Posterior cingulate gyrus (tissue), 11 donors: ENCODE measurements at places on chromosomes 7 and 10.

GRCh38 chr7:6647541-6647940 is 10.4 kb downstream of the ZNF316 start:
- no peak for DNase-seq

GRCh38 chr10:70738006-70738760 is 47.0 kb downstream of the TBATA start:
- DNase-seq: peak; percentile 26

GRCh38 chr7:82172017-82172416 is 271.6 kb downstream of the CACNA2D1 start:
- no peak for DNase-seq

GRCh38 chr10:92241158-92241500 is 49.7 kb downstream of the CPEB3 start:
- no peak for DNase-seq

- DNase-seq: no peak
Observed at GRCh38 chr7:131424219-131424822, 96.6 kb downstream of the MKLN1 start.

DNA sequence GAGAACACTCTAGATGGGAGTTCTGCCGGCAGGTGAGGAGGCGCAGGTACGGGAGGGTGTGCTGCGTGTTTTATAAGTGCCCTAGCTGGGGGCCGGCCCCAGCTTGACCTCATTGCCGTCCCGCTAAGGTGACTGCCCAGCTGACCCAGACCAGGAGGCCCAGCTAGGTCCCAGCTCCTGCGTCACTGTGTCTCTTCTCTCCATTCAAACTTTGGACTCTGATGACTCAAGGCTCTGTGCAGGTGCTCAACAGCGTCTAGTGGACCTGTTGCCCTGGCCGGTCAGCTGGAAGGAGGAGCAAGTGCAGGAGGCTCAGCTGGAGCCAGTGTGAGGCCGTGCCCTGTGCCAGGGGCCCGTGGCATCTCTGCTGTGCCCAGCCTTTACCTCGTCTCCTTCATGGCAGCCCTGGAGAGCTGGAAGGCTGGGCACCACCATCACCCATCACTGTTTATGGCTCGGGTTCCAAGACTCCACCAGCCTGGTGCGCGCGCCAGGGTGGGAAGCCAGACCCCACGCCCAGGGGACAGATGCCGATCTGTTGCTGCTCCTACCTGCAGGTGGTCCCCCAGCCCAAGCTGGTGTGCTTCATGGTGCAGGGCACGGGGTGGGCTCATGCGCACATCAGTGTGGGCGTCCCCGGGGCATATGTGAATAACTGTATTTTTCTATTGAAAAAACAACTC is 14.6 kb downstream of the LHPP start:
- no peak for DNase-seq

- no peak for DNase-seq
Observed at GRCh38 chr10:112374724-112375541, 1.0 kb downstream of the ACSL5 start.

- DNase-seq: no peak
Observed at GRCh38 chr10:119655566-119656001, 4.4 kb downstream of the BAG3 start.

DNA sequence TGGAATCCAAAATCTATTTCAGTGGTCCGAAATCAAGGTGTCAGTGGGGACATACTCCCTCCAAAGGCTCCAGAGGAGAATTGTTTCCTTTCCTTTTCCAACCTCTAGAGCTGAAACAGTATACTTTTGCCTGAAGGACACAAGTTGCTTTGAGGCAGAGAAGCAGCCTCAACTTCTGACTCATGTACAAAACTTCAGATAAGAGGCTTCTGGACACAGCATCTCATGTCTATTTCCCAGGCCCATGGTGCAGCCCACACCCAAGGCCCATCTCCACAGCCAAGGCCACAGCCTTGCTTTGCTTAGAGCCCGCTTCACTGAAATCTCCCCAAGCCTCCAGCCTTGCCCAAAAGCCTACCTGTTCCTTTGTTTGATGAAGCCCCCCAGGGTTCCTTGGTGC is 68.9 kb downstream of the ZNF467 start:
- DNase-seq: no peak

- peak; percentile 37 for DNase-seq
Observed at GRCh38 chr10:128051548-128051947, 74.7 kb downstream of the MKI67 start.

DNA sequence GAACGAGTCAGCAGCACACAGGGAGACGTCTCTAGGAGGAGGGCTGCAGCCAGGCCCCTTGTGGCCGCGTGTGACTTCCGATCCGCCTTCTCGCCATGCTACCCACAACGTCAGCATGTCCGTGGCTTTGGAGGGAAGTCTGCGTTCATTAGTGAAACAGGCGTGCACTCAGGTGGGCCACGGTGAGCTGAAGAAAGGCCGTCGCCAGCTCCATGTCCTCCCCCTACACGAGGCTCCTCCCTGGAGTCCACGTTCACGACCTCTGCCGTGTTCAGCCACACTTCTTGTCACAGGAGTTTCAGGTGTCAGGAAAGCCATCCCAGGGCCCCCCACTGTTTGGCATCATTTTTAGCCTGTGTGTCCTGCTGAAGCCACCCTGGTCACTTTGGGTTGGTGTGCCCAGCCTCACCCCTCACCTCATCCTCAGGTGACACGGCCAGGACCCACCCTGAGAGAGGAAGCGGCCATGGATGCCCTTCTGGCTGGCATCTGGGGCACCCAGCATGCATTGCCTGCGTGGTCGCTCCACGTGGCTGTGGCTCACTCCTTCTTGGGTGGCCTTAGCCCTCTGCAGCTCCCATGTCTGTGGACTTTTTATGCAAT is 310.6 kb upstream of the SHH start:
- peak; percentile 66 for DNase-seq

GRCh38 chr10:98173260-98173659 is 38.8 kb downstream of the R3HCC1L start:
- no peak for DNase-seq

- no peak for DNase-seq
Observed at GRCh38 chr10:125127110-125127509, 33.3 kb downstream of the CTBP2 start.

DNA sequence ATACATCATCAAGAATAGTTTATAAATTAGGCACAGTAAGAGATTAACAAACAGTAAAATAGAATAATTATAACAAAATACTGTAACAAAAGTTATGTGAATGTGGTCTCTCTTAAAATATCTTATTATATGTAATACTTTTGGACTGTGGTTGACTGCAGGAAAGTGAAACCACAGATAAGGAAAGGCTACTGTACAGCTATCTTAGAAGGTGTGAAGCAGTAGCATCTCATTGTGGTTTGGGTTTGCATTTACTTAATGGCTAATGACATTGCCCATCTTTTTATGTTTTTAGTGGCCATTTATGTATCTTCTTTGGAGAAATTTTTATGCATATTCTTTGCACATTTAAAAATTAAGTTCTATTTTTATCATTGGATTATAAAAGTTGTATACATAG is 296.4 kb upstream of the MAGI2 start:
- no peak for DNase-seq

- no peak for DNase-seq
Observed at GRCh38 chr7:112377593-112377992, 72.7 kb upstream of the IFRD1 start.

GRCh38 chr7:30659312-30659711 is 22.9 kb downstream of the CRHR2 start:
- DNase-seq: peak; percentile 43

DNA sequence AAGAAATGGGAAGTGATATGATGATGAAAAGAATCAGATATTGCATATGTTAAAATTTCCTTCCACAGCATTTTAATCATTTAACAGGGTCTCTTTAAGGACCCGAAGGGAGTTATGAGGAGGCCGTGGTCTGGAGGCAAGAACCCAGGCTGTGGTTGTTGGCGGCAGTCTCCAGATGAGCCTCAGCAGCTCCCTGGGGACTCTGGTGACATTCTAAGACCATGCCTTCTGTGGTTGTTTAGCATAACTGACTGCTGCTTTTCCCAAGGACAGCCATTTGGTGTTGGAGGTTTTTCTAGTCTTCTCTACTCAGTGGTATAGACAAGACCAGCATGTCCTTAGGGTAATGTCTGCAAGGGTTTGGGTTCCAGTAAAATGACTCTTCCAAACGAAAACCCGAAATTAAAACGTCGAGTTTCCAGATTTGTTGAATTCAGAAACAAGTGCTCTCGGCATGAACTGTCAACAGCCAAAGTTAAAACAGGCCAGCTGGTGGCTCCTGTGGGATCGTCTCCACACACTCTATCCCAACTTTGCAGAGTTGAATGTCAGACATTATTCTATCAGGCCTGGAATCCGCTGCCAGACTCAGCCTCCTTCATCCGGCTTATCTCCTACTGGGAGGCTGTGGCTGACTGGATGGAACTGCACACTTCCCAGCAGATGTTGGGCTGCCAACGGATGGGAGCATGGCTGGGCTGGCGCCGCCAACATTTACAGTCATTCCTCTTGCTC is 183.1 kb downstream of the TAX1BP1 start:
- peak; percentile 61 for DNase-seq

DNA sequence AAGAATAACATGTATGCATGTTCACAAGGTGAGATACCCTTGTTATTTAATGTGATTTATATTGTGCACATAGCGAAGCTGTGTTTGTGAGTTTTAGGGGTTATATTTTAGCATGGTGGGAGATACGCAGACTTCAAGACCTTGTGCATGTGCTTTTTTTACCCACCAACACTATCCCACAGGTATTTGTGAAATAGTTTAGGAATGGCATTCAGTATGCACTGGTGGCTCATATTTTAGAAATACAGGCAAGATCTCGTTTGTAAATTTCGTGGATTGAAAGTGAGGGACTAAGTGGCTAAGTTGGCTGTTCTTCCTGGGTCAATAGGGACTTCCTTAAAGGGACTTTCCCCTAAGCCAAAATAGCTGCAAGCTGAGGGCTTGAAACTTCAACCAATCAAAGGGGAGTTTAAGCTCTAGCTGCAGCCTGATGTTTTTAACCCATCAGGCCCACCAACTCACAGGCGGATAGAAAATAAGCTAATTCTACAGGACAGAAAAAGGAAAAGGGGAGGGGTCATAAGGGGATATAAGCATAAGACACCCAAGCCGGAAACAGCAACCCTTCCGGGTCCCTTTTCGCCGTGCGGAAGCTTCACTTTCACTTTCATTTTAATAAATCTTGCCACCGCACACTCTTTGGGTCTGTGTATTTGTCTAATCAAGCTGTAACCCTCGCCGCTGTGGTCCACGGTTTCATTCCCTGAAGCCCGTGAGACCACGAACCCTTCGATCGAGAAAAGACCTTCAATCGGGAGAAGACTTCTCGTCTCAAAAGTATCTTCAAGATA is 291.0 kb downstream of the GPR158 start:
- DNase-seq: no peak

DNA sequence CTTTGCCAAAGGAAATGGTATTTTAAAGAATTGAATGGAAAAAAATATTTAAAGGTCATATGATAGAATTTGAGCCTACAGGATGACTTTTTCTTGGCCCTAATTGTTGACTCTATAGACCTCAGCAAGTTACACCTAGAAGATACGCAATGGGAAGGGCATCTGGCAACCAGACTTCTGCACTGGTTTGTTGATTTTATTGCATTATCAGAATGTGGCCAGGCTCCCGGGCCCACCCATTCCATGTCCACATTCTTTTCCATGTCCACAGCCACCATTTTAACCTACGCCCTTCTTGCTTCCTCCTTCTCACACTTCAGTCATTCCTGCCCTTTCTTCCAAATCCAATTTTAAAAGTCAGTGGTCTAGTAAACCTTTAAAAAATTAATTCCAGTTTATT is 738.4 kb downstream of the SUGCT start:
- DNase-seq: no peak

GRCh38 chr7:107631588-107632491 is 28.8 kb upstream of the SLC26A4 start:
- DNase-seq: no peak

DNA sequence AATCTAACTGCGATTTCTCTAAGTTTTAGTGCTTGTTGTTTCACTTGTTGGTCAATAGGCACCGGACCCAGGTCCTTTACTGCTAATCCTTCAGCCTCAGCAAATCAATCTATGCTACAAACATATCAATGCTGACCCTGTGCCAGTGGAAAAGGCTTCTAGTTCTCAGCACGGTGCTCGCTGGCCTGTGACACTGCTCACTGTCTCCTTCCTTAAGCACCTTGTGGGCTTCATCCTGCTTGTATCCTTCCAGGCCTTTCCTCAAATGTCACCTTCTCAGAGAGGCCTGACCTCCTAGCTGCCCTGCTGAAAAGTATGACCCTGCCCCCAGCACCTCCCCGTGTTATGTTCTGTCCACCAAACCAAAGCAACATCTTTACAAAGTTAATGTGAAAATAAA is 201.2 kb upstream of the FRMD4A start:
- no peak for DNase-seq

GRCh38 chr10:33937036-33937730 is 602.7 kb upstream of the NRP1 start:
- no peak for DNase-seq

DNA sequence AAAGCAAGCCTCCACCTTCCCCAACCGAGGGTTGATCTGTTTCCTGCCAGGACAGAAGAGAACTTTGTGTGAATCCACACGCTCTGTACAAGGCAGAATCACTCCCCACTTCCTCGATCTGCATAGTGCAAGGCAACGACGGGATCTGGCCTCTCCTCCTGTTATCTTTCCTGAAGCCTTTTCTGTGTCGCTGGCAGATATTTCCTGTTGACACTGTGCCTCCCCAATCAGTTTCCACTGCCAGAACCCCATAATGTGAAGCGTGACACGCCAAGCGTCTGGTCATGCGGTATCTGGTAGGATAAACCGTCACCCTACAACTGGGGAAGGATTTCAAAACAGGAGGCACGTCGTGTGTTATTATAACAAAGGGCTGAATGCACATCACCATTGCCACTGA is 57.2 kb downstream of the FAM171A1 start:
- no peak for DNase-seq

DNA sequence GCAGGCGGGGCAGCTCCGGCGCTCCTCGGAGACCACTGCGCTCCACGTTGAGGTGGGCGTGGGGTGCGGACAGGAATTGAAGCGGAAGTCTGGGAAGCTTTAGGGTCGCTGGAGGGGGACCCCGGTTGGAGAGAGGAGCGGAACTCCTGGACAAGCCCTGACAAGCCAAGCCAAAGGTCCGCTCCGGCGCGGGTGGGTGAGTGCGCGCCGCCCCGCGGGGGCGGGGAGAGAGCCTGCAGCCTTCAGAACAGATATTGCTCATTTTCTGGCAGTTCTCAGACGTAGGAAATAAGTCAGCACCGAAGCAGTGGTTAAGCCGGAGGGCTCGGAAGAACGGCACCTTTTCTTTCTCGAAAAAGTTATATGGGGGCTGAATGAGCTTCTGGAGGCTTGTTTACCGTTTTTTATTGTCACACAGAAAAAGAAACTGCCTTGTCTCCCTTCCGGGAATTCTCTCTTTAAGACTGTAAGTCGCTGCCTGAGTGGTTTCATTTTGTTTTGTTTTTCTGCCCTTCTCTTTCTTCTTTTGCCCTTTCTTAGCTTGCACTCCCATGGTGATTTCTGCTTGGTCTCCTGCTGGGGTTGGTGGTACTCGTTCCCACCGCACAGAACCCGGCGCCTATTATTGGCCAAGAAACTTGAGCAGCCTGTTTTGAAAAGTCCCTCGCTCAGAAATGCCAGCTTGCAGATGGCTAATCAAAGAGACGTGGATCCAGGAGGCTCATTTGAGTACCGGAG is 732 bp downstream of the FAS start:
- peak; percentile 50 for DNase-seq

GRCh38 chr7:44622342-44623151 is 16.1 kb downstream of the OGDH start:
- no peak for DNase-seq

- no peak for DNase-seq
Observed at GRCh38 chr7:1254281-1255079, 21.8 kb downstream of the UNCX start.
